ENCODE measurements at places on chromosomes 2 and 18.

DNA sequence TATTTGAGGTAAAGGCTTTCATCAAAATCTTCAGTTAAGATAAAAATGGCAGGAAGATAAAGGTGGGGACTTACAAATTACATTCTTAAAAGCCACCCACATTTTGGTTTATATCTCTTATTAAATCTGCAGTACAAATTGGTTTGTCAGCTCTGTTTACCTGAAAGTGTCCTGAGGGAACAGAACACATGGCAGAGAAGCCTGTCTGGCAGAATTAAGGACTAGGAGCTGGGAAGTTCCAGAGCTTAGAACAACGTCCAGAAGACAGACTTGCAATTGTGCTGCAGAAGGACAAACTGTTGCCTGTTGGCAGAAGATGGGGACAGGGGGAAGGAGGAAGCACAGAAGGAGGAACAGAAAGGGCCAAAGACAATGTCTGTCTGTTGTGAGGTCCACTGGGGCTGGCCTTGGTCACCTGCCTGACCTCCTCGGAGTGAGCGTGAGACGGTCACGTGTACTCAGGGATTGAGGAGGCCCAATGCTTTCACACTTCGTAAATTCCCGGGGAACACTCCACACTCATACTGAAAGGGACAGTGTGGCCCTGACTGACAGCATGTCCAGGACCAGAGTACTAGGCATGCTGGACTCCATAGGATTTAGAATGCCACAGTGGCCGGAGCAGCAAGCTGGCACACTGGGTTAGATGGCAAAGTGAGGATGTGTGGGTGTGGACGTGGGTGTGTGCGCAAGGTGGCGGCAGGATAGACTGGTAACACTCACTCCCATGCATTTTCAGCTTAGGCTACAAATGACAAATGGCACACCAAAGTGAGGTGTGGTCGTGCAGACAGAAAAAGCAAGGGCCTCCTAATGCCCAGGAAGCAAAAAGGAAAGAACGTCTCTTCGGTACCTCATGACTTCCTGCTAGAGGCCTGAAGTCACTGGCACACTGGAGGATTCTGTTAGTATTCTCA lies 210.9 kb upstream of the REV1 start:
- no peak for DNase-seq

- DNase-seq = no peak
Observed at GRCh38 chr2:104855221-104856085, 1.5 kb downstream of the POU3F3 start.

- no peak for DNase-seq
Observed at GRCh38 chr2:108893277-108893676, 95.7 kb downstream of the EDAR start.

DNA sequence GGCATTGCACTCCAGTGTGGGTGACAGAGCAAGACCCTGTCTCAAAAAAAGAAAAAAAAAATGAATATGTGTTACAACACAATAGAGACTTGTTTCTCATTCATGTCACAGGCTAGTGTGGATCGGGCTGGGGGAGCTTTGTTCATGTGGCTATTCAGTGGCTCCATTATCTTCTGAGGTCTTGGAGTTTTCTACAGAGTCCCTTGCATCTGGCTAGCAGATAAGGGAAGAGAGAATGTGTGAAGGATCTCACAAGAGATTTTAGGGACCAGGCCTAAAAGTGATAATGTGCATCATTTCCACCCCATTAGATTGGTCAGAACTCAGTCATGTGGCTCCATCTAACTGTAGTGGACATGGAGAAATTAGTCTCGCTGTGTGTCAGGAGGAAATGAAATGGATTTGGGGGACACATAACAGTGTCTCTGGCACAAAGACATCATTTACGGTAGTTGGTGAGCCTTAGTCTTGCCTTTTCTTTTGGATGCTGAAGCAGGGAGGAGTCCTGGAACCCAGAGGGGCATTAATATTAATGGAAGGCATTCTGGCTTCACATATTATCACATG lies 32.4 kb upstream of the CASP10 start:
- DNase-seq = no peak
